ENCODE measurements at places on chromosomes 13 and 19.

DNA sequence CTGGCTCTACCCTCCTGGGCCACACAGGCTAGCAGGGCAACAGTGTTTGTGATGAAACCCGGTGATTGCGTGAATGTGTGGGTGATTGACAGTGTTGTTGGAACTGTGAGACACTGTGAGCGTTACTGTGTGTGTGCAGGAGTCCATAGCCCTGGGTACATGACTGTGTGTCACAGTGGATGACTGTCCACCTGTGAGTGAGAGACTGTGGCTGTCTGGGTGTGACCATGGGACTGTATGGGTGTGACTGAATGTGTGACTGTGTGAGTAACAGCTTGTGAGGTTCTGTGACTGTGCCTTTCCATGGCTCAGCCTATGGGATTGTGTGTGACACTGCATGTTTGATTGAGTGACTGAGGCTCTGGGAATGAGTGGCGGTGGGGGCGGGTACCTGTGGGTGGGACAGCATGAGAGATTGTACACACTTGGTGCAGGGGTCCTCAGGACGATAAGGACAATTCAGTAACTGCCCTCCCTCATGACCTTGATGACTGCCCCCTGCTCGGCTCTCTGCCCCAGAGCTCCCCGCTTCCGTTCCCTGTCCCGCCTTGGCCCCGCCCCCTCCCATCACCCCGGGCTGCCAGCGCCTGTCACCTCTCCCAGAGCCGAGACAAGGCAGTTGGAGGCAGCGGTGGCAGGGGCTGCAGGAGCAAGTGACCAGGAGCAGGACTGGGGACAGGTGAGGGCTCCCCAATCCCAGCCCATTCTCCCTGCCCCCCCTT is at the start of gene GIPR:
GIPR (plus strand) TSS at position 602 of the 722 bp plus-strand sequence. CDS start 1,300 bp downstream, outside the sequence.
- DNase-seq, result no peak

DNA sequence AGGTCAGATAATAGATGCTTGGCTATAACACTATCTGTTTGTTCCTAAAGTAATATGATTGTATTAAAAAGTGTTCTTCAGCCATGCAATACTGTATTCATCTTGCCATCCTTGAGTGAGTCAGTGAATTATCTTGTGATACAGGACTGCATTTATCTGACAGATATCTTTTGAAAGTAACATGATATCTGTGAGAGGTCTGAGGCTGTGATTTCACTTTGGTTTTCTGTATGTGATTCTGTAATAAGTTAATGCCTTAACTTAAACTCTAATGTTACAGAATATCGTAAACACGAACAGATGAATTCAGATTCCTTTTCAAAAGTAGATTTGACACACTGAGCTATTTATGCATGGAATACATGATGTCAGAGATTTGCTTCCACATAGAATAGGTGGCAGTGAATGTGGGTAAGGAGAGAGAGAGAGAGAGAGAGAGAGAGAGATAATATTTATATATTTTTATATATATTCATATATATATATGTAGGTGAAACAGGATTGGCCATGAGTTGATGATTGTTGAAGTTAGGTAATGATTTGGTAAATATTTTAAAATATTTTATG is 97.9 kb upstream of the RNF113B start:
- no peak for DNase-seq

DNA sequence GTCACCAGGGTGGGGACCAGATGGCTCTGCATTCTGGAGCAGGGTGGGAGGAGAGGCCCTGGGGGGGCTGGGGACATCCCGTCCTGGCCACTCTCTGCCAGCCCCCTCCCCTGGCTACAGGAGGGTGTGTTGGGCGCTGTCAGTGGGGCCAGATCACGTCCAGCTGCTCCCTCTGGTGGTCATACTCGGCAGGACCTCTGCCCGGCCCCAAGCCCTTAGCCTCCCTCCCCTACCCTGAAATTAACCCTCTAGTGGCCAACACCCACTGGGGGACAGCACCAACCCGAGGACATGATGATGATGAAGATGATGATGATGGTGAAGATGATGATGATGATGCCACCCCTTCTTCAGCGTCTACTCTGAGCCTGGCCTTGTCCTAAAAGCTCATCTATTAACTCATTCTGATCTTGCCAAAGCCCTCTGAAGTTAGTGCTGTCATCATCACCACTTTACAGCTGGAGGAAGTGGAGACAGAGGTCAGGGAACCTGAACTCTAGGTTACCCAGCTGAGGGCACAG is 590 bp upstream of the LGI4 start:
- no peak for DNase-seq

DNA sequence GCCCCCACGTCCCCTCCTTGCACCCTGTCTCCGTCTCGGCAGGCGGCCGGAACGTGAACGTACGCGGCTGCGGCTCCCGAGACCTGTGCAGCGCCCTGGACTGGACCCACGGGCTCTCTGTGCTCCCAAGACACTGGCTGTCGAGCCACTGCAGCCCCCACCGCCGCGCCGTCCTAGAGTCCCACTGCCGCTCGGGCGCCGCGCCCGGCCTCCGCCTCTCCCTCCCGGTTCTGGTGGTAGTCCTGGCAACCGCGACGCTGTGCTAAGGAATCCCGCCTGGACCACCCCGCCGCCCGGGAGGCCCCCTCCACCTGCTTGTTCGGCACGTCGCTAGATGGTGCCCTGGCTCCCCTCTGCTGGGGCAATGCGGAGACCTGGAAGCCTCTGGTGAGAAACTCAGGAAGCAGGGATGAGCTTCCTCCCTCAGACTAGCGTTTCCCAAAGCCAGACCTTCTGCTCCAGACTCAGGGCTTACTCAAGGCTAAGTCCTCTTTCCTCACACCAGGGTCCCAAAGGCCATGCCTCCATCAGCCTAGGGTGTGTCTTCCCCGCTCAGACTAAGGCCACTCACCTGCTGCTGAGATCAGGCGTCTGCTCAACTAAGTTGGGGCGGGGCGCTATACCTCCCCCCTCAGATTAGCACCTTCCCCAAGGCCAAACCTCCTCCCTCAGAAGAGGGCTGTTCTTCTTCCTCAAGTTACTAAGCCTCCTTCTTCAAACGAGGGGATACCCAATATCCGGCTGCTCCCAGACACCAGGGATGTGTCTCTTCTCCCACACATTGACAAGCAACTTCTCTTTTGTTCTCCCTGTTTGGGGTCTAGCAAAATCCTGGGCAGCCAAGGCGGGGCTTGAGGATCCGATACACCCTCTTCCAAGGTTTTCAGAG is 16.1 kb upstream of the IRGC start:
- no peak for DNase-seq

- DNase-seq, result peak; percentile 54
Observed at GRCh38 chr13:45615501-45616101, at the start of gene ERICH6B. ERICH6B (minus strand) TSS chr13:45615739; CDS start chr13:45597005, 18,734 bp downstream.

GRCh38 chr19:44585371-44586133 is 27.8 kb upstream of the IGSF23 start:
- DNase-seq, result no peak

DNA sequence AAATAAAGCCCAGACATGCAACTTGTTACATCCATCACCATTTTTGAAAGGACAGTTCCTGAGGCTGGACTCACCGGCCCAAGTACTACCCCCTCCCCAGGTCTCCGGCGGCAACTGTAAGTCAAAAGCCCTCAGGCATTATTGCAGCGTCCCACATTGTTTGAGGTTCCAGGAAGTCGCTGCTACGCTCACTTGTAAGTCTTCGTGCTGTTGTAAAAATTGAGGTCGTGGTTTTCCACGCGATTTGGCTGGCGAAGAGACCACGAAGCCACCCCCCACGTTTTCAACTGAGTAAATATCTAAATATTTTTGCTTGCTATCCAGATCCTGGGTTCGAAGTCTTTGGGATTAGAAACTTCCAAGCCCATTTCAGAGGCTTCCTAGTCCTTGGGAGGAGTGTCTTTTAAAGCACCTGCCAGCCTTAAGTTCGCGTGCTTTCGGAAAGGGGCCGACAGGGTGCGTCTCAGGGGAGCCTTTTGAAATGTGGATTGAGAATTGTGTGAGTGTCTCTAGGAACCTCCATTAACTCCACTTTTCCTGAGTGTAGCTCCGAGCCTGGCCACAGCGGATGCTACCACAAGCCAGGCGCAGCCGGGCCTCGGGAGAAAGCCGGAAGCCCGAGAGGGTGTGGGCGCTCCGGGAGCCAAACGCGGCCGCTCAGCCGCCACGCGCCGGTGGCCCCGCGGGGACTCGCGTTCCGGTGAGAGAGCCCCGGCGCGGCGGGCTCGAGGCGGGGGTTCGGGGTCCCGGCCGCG is 434 bp upstream of the FNDC3A start:
- DNase-seq, result peak; percentile 53

DNA sequence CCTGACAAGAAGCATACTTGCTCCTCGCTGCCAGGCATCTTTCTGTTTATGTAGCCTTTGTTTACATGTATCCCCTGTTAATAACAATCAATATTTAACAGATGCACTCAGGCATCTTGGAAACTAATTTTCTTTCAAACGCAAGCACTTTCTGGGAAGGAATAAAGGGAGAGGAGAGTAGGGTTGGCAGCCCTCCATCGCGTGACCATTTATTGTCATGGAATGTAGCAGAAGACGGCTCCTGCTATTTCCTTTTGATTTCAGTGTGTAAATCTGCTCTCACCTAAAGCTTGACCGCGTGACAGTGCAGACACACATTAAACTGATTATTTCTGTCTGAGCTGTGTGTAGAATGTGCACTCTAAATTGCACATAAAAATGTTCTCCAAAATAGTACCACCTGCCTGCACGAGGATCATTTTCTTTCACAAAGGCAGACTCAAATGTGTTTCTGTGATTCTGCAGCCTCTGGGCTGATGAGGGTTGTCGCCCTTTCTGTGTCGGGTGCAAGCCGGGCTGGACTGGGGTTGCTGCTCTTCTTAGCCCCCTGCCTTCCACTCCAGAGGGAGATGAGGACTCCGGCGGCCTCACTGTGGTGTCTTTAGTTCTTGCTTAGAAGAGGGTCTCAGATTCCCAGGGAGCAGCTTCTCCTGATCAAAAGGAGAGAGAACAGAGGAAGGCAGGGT is 223.5 kb upstream of the MAB21L1 start:
- DNase-seq, result no peak
